T-helper 2 cell (primary cell): ENCODE measurements at places on chromosomes 6 and 20.

DNA sequence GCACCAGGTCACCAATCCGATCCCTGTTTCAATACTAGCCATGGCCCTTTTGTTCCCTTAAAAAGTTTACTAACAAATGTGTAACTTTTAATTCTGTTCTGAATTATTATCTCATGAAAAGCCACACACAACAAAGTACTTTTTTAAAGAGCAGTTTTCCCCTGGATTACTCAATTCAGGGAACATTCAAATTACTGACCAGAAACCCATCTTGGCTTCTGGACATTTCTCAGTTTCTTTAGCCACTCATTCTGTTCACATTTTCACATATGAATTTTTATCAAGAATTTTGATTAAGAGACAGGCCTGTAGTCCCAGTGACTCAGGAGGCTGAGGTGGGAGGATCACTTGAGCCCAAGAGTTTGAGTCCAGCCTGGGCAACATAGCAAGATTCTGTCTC is 47.4 kb downstream of the INSM1 start:
- no peak for DNase-seq

- DNase-seq: no peak
Measured at GRCh38 chr20:6588296-6588695, 179.2 kb upstream of the BMP2 start.

DNA sequence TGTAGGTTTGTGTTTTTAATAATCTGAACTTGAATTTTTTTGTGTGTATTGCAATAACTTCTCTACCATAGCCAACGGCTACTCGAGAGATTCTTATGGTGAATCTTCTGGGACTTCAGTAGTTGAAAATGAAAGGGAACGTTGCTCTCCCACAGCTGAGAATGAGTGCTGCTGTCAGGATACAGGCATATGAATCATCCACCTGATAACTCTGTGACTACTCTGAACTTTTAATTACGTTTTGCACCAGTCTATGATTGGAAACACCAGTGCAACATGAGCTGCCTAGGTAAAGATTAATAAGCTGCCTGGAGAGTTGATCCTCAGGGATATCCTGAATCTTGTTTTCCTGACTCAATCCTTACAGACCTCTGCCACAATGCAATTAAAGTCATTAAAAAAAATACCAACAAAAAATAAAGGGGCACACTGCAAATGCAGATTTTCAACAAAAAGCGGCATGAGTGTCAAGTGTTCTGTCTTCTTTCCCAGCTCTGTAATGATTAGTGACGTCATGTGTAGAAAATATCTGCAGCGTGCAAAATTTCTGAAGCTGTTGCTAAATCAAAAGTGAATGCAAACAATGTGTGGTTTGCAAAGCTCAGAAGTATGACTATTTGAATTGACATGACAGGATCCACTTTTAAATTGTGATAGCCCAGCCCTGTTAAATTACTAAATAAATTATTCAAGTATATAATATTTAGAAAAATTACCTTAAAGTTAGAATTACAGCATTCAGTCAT is 432.2 kb downstream of the HTR1B start:
- no peak for DNase-seq

- DNase-seq: no peak
Measured at GRCh38 chr6:146355521-146356100, 188.0 kb upstream of the RAB32 start.
